ENCODE measurements at places on chromosomes 7 and 10. TPM values are rescaled to one million over a fixed set of nuclear protein-coding genes. Genes with fewer than 3 reads are reported as not detected.

GRCh38 chr10:130400890-130401289, 264.7 kb downstream of the GLRX3 start:
- DNase-seq, result no peak

GRCh38 chr10:18179891-18180290, 39.7 kb downstream of the CACNB2 start:
- DNase-seq, result no peak

- peak; percentile 69 for DNase-seq
Observed at GRCh38 chr10:103859161-103860086, 4.0 kb upstream of the SH3PXD2A start.

DNA sequence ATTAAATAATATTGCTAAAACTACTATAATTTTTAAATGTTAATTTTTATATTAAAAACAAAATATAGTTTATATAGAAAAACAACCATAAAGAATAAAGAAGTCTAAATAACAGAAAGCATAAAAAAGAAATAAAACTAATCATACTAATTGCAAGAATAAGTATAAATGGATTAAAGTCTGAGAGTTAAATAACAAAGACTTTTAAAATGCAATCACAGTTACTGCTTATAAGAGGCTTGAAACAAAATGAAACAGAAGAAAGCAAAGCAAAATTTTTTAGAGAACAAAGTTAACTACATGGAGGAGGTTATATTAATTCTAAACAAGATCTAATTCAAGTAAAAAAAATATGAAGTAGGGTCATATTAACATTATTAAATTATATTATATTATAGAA, 41.1 kb downstream of the PRR15 start:
- no peak for DNase-seq

IQUB gene
- total RNA-seq, result 0.56 TPM
